Activated T-cell treated with anti-CD3 and anti-CD28 coated beads, Interleukin-2, amount 50 U/mL, for 4 hours (primary cell): ENCODE measurements at places on chromosomes 6 and 20. TPM values are rescaled to one million over a fixed set of nuclear protein-coding genes. Genes with fewer than 3 reads are reported as not detected.

Gene CTCFL
- total RNA-seq = 0.11 TPM

Gene DEF6
- total RNA-seq = 63.0 TPM

Gene PPT2
- 20.2 TPM for total RNA-seq

Gene RIPPLY2
- not detected for total RNA-seq

Gene TFAP2A
- not detected for total RNA-seq

Gene C20orf141
- total RNA-seq = not detected

Gene CLPSL2
- not detected for total RNA-seq

Gene CDS2
- 31.3 TPM for total RNA-seq

Gene GNRH2
- total RNA-seq = 0.90 TPM

Gene LY6G6D
- not detected for total RNA-seq

Gene FLRT3
- total RNA-seq = not detected

DNA sequence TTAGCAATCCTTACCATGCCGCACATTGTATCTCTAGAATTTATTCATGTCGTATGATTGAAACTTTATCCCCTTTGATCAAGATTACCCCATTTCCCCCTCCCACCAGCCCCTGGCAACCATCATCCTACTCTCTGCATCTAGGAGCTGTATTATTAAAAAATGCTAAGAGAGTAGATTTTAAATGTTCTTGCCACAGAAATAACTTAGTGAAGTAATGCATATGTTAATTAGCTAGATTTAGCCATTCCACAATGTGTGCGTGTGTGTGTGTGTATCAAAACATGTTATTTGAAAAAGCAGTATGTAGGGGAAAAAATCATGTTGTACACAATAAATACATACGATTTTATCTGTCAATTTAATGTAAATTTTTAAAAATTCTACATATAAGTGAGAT, 11.9 kb upstream of the SPINT3 start:
- DNase-seq = no peak

- DNase-seq = no peak
These were observed 134.6 kb downstream of the CEBPB start for GRCh38 chr20:50325215-50325614.

- DNase-seq = peak; percentile 25
These were observed 23.0 kb upstream of the CD24 start for GRCh38 chr6:106997392-106998158.

GRCh38 chr6:26155061-26155930, 68.1 kb downstream of the HFE start:
- DNase-seq = no peak

DNA sequence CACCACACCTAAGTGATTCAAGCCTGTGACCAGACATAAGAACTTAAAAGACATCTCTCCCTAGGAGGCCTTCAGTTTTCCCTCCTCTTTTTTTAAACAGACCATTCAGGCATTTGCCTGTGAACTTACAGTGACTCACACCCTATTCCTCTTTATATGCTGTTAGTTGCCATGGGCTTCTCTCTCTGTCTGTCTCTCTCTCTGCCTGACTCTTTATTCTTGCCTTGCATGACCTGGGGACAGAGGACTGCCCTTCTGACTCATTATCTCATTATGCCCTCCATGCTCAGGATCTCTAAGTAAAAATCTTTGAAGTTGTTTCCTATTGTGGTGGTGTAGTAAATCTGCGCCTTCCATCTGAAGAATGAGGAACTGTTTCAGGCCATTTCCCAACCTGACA, 442.2 kb upstream of the MAN1A1 start:
- no peak for DNase-seq

DNA sequence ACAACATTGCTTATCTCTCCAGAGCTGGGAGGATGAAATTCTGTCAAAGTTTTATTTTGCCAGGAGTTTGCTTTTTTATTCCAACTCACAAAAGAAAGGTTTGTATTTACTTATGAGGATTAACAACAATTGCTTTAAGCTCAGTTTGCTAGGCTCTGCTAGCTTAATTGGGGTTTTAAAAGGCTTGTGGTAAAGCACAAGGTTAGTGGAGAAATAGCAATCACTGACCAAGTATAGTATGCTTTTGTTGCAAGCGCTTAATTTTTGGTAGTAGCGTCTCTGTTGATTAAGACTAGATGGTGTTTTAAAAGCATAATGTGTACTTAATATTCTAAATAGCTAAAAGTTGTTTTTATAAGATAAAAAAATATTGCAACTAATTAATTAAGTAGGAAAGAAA, 45.7 kb downstream of the TINAG start:
- no peak for DNase-seq

DNA sequence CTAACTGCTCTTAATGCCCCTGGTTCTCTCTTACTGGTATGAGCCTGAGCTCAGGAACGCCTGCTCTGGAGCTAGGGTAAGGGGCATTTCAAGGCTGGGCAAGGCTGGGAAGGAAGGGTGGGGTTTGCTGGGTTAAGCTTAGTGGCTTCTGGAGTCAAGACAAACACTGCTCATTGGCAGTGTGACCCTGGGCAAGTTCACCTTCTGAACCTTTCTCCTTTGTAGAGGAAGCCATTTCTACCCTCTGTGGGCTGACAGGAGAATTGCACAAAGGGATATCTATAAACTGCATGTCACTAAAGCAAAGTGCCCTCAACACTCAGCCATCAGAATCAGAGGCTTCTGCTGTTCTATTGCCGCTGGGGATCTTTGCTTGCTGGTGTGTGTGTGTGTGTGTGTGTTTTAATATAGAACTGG, 20.3 kb upstream of the LRRN4 start:
- no peak for DNase-seq

DNA sequence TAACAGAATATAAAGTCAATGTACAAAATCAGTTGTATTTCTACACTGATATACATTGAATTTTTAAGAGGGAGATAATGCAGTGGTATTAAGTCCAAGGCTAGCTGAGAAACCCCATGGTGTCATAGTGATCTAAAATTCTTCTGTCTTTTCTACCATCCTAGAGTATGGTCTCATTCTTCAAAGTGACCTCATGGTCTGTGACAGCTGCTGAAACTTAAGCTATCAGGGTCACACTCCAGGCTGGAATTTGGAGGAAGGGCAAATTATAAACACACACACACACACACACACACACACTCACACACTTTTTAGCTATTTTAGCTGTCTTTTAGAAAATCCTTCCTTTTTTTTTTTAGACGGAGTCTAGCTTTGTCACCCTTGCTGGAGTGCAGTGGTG, 47.3 kb upstream of the DYNLRB1 start:
- DNase-seq = no peak

GRCh38 chr6:17881085-17881858, 106.2 kb downstream of the KIF13A start:
- no peak for DNase-seq

- no peak for DNase-seq
These were observed 69.8 kb upstream of the SNX9 start for GRCh38 chr6:157753291-157753690.

DNA sequence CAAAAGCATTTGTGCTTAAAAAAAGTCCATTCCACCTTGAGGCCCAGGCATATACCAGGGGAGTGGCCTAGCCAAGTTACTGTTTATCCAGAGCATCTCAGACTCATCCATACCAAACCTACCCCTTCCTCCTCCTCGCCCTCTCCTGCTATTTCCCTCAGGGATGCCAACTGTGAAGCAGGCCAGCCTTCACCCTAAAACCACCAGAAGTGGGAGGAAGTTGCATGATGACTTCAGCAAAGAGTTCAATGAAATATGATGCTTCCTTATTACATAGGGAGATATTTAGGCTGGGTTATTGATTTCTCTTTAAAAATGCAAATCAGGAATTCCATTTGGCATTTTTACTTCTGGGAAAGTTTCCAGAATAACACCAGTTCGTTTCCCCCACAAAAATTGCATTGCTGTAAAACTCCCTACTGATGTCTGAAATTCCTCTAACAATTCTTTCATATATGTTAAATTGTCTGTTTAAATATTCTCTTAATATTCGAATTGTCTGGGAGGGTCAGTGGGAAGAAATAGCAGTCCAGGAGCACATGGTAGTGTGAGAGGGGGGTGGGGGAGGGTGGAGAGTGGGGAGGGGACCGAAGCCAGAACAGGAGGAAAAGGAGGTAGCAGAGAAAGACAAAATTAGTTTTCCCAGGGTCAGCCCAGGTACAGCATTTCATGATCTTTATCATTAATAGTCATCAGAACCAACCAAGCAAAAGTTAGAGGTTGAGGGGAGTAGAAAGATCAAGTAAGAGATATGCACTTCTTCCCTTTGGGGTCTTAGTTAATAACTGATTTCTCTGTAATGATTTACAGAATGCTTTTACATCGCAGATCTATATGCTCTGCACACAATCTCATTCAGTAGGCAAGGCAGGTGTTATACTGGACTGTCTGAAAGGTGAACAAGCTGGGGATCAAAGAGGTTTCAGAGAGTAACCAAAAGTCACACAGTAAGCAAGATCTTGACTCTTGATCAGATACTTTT, 1.7 kb upstream of the TCP11 start:
- no peak for DNase-seq

- no peak for DNase-seq
These were observed 97.4 kb upstream of the RNF24 start for GRCh38 chr20:4112481-4113421.

DNA sequence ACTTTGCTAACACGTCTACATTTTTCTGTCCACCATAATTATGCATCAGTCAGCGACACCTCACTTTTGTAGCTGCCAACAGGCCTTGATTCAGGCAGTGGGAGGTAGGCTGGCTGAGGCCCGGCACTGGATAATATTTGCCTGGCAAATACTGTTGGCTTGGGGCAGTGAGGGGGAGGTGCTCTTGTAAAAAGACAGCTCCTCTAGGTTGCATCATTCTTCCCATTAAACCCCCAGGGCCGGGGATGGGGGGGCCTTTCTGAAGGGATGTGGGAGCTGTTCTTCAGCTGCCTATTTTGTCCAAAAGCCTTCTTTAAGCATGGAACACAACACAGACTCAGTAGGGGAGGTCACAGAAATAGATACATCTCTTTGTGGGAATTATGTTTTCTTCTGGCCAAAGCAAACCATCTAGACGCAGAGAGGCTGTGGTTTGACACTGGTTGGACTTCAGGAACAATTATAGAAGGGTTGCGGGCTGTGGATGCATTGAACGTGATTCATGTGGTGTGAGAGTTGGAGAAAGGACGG, 338.3 kb upstream of the NT5E start:
- DNase-seq = no peak

DNA sequence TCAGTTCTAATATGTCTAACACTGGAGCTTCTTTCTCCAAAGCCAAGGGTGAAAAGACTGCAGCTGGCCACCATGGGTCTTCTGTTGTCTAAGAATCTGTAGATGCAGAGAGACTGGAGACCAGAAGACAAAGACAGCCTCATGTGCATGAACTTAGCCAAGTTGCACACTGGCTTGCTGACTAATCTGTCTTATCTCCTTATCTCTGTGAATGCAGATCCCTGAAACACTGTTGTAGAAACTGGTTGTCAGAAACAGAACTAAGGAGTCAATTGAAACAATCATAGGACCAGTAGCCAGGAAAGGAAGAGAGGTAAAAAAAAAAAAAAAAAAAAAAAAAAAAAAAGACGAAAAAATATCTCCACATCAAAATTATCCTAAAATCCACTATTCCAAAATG, 109.7 kb downstream of the BFSP1 start:
- no peak for DNase-seq

GRCh38 chr20:7627734-7628663, 312.3 kb downstream of the HAO1 start:
- DNase-seq = no peak

DNA sequence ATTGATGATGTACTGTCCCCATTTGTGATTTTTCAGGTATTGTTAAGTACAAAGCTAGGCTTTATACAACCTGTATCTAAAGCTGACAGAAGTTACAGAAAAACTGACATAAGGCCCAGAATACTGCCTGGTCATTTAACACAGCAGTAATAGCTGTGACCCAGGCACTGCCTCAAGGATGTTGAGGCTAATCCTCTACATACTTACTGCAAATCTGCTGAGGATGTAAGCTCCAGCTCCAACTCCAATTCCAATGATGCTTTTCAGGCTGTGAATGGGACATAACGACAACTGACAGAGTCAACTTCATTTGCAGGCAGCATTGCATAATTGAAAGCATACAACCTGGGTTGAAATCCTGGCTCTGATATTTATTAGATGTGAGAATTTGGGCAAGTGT, 36.3 kb upstream of the SLA2 start:
- no peak for DNase-seq

DNA sequence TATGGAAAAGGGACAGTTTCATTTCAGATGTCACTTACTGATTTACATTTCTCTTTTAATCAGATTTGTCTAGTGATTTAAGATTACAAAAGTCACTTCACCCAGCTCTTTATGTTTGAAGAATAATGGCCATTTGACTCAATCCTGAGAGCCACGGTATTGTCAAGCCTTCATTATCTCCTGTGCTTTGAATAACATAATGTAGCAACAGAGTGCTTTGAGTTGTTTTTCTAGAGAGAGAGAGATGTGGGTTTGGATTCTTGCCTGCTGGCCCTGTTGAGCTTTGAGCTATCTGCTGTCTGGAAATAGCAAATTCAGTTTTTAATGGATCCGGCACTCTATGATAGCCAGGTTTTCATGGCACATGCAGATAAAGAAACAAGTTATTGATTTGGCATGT, 478.4 kb upstream of the SOX4 start:
- DNase-seq = no peak

- no peak for DNase-seq
These were observed 4.3 kb upstream of the SRC start for GRCh38 chr20:37341632-37342031.

DNA sequence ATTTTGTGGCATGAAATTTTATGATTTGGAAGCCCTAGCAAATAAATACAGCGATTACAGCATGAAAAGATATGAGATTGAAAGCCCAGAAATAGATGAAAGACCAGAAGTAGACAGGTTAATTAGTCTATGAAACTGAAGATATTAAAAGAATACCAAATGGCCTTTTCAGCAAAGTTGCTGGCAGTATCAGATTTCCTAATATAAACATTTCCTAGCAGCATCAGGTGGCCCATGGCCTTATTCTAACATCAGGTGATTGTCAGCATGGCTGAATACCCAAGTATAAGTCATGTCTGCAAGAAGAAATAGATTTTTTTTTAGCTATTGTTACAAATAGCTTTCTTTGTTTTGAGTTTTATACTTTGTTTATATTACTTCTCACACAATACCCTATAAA, 93.2 kb downstream of the CLVS2 start:
- DNase-seq = no peak

DNA sequence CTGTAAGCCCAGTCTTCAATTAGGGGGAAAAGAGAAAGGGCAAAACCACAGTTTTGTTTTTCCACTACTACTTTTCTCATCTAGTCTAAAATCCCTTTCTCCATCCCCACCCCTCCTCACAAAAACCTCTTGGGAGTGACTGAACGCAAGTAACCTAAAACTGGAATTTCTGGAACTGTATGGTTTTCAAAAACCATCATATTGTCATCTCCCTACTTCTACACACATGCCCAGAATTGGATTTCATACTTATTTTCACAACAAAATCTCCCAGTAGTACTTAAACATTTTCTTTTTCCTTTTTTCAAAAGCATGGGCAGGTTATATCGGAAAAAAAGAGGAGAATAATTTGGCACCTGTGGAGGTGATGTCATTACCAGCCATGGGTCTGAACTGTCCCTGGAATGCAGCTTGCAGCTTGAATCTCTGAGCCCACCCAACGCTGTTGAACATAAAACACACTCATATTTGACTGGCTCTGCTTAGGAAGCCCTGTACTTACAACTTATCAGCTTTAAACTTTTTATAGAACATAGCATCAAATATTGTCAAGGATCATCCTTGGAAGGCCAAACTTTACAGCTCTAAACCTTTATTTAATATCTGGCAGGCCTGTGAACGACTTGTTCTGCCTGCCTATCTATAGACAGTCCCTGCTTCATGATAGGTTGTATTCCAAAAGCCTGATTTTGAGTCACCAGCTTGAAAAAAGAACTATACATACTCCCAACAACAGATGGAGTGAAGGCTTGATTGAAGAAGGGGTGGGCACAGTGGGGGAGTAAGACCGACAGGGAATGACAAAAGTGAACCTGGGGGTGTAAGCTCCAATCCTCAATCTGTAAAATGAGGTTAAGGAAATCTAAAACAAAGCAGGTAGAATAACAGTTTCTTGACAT, 59.3 kb downstream of the EPB41L2 start:
- no peak for DNase-seq
